Stimulated activated CD8-positive, alpha-beta memory T cell treated with anti-CD3 and anti-CD28 coated beads, Interleukin-15, amount 100 ng/mL, for 24 hours (primary cell): ENCODE measurements at places on chromosomes 7 and 10.

- DNase-seq: no peak
These were observed 171.3 kb downstream of the MAGI2 start for GRCh38 chr7:79282070-79282694.

DNA sequence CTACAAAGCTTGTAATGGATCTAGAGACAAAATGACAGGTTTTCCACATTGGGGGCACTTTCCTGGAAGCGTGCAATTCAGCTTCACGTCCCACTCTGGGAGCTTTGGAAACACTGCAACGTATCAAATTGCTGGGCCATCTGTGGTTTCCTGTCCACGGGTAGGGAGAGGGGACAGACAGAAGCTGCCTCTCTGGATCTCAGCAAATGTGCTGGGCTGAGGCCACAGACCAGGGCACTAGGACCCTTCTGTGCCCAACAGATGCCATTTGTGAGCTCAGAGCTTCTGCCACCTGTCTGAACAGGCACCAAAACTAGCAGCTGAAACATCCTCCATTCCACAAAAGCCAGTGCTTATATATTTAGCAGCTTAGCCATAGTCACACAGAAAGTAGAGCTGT is 40.9 kb upstream of the FRMD4A start:
- DNase-seq: no peak

DNA sequence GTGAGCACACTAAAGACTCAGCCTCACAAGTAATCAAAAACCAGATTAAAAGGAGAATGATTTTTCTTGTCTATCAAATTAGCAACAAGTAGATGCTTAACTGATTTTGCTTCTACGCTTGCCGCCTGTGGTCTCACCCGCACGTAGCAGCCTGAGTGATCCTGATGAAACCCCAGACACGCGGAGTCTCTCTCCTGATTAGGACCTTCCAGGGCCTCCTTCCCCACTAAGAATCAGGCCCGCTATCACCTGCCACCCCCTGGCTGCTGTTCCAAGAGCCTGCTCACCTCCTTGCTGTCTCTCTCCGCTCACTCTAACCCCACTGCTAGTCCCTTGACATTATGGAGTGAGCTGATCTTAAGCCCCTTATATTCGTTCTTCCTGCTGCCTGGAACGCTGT is 325.9 kb upstream of the NRP1 start:
- no peak for DNase-seq

GRCh38 chr7:75989500-75990388 is 4.7 kb downstream of the TMEM120A start:
- no peak for DNase-seq

GRCh38 chr10:33773886-33774480 is 439.5 kb upstream of the NRP1 start:
- DNase-seq: no peak

GRCh38 chr10:122020226-122020625 is 31.3 kb downstream of the TACC2 start:
- DNase-seq: no peak

GRCh38 chr10:124906551-124907001 is 35.3 kb upstream of the ZRANB1 start:
- no peak for DNase-seq

GRCh38 chr10:12299222-12299965 is 50.0 kb upstream of the CAMK1D start:
- DNase-seq: no peak

DNA sequence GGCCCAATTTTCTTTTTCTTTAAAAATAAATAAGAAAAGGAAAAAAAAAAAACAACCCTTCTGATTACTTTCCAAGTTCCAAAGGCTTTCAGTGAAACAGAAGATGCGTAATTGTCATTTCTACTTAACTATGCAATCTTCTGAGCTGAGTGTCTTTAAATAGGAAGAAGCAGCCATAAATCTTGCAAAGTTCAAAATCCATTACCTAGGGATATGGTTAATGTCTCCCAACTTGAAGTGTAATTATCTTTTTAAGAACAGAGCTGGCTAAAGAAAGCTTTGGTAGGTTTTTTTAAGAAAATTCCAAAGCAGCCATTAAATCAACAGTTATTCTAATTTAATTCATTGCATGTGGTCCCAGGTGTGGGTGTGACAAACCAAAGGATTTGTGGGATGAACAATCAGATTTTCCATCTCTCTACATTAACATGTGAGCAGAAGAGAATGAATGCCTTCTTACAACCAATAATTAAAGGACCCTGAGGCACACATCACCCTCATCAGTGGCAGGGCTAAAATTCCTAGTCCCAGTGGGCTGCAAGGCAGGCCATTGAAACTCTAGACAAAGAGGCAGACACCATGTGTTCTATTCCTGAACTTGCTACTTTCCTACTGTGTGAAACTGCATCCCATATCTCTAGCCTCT is 419.2 kb downstream of the REEP3 start:
- DNase-seq: no peak

DNA sequence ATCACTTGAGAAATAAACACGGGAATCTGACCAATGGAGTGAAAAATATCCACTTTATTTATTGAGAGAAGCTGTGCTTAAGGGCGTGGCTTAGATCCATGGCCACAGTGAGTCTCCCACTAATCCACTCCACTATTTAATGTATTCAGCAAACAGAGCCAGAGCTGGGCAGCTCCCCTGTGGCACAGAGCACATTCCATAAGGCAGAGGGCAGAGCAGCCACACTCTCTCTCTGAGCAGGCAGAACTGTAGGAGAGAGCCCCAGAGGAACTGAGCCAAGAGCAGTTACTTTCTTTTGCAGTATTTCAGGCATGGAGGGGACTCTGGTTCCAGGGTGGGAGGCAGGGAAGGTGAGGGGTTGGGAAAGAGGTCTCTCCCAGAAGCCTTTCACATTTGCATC is 106.0 kb downstream of the GALNT17 start:
- DNase-seq: no peak

GRCh38 chr7:112504093-112504695 is 23.4 kb downstream of the LSMEM1 start:
- no peak for DNase-seq

DNA sequence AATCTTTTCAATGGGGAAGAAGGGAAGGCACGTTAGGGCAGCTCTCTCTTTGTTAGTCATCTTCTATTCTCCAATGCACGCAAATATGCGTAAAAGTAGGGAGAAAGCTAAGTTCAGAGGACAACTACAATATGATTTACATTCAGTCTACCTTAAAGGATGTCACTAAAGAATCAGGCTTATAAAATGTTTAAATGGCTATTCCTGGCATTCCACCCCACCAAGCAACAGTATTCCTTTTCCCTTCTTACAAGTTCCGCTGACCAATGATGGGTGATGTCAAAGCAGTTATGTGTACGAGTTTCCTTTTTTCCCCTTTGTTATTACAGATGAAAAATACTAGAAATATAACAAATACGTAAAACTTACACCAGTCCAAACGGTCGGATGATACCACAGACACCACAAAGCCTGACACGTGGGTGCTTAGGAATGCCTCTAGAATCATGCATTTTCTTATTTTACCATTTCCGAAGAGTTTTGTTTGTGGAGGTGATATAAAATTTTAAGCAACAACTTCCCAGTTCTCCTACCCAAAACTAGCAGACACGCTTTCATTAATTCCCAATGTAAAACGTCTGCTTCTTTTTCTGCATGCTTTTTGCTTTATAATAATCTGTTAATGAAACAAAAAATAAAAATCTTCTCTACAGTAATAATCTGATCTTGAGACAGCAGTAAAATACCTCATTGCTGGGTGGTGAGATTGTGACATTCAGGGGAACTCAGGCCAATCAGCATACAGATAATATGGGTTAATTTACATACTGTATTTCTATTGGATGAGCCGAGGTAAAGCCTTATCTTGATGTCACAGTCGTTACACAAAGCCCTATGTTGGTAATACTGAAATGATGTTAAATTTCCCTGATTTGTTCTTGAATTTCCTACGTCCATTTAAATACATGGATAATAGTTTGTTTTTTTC is 708 bp upstream of the GPR85 start:
- no peak for DNase-seq

DNA sequence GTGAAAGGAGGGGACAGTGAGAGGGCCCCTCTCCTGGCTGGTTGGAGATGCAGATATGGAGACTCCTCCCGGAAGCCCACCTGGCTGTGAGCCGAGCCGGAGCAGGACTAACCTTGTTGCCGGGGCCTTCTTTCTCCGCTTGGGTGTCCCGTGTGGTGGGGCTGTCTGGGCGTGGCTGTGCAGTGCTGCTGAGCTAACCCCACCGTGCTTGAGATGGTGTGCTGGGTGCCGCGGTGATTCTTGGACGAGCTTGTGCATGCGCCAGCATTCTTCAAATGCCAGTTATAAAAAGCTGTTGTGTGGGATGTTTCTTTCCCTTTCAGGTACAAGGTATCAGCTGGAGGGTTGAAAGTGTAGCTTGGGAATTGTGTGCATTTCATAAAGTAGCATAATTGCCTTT is 48.8 kb downstream of the DAGLB start:
- DNase-seq: no peak

- DNase-seq: no peak
These were observed 35.7 kb downstream of the P4HA1 start for GRCh38 chr10:73060738-73061635.

- no peak for DNase-seq
These were observed 35.5 kb upstream of the ZMIZ2 start for GRCh38 chr7:44713141-44713540.

- DNase-seq: peak; percentile 84
These were observed 521 bp upstream of the NYAP1 start for GRCh38 chr7:100483090-100483721.
